ENCODE measurements at places on chromosomes 2 and 18.
A peak's percentile ranks its signal among the peaks of the same experiment; 100 is the strongest.

DNA sequence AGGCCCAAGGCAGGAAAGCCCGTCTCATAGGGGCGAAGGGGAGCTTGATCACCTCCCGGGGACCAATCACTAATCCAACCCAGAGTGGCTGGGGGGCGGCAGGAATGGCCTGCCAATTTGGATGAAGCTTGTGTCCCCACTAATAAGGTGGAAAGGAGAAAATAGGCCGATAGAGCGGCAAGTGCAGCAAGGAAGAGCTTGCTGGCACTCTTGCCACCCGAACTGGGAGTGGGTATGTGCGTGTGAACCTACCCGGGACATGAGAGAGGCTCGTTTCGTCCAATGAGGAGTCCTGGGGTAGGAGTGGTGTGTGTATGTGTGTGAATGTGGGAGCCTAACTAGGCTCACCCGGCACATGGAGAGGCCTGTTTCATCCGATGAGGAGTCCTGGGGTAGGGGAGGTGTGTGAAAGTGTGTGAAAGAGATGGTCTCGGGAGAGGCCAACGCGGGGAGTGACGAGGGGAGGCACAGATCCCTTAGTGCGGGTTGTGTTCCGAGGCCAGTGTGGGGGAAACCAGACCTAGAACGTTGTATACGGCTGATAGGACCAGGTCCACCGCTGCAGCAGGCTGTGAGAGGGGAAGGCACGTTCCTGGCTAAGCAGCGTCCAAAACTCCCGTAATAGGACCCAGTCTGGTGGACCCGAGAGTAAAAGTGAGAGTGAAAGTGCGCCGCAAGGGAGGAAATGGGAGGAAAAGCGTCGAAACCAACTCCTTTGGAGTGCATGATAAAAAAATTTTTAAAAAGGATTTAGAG, 47.1 kb upstream of the SELENOI start:
- no peak for DNase-seq

- no peak for DNase-seq
Measured at GRCh38 chr2:42752314-42752713, 11.6 kb downstream of the OXER1 start.

- no peak for DNase-seq
Measured at GRCh38 chr2:62398356-62398755, 107.6 kb downstream of the TMEM17 start.

GRCh38 chr2:219634951-219635751, 7.7 kb downstream of the SLC4A3 start:
- DNase-seq, result no peak

GRCh38 chr18:3872641-3873040, 422.7 kb downstream of the TGIF1 start:
- DNase-seq, result no peak

- DNase-seq, result no peak
Measured at GRCh38 chr2:48065096-48065495, 158.8 kb upstream of the FBXO11 start.

- DNase-seq, result no peak
Measured at GRCh38 chr2:168686452-168687191, 115.8 kb upstream of the NOSTRIN start.

GRCh38 chr2:173355132-173355865, 627 bp downstream of the CDCA7 start:
- no peak for DNase-seq

GRCh38 chr18:36537289-36537688, 239.8 kb downstream of the FHOD3 start:
- no peak for DNase-seq

GRCh38 chr18:7598167-7599047, 31.3 kb downstream of the PTPRM start:
- no peak for DNase-seq

- DNase-seq, result peak; percentile 49
Measured at GRCh38 chr2:227238238-227239237, 74.1 kb downstream of the COL4A3 start.

DNA sequence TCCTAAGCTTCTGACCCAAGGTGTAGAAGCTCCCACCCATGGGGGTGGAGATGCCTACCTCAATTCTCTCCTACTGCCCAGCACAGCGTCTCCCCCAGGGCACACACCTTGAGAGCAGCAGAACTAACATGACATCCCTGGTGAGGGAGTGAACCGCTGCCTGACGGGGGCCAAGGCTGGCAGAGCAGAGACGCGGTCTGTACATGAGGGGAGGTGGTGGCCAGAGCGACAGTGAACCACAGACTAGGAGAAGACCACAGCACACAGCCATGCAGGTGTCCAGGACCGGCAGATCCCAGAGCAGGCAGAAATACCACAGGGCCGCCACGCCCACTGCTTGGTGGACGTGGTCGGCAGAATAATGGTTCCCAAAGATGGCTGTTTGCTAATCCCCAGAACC, 40.4 kb downstream of the TFCP2L1 start:
- no peak for DNase-seq

- DNase-seq, result no peak
Measured at GRCh38 chr2:64017811-64018700, 1.2 kb downstream of the VPS54 start.

GRCh38 chr2:871175-871727, 79.4 kb upstream of the SNTG2 start:
- no peak for DNase-seq

- no peak for DNase-seq
Measured at GRCh38 chr2:152284398-152284797, 50.6 kb upstream of the FMNL2 start.

DNA sequence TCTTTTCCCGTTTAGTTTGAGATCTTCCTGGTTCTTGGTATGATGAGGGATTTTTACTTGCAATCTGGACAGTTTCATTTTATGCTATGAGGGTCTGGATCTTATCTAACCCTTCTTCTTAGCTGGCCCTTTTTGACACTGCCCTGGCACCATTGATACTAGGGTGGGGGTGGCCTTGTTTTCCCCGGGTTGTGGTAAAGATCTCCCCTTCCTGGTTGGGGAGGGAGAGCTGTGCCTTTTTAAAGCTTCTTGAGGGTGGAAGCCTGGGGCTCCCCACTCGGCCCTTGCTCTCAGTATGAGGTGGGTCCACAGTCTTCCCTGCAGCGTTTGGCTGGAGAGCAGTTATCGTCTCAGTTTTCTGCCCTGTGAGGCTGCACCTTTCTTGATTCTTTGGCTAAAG, 66.1 kb downstream of the ASB1 start:
- DNase-seq, result no peak

DNA sequence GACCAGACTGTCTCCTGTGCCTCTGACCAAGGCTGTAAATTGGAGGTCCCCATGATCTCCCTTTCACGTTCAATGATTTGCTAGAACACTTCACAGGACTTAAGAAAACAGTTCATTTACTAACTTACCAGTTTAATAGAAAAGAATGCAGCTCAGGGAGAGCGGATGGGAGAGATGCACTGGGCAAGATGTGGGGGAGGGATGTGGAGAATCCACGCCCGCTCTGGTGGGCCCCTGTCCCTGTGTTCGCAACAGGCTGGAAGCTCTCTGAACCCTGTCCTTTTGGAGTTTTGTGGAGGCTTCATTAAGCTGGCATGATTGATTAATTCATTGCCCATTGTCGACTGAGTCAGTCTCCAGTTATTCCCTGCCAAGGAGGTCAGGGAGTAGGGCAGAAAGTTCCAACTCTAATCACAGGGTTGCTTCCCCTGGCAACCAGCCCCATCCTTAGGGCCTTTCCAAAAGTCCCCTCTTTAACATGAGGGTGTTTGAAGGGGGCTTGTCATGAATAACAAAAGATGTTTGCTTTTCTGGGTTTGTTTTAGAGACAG, 257.1 kb downstream of the ACKR3 start:
- DNase-seq, result no peak

GRCh38 chr2:31950946-31951562, 59.8 kb downstream of the MEMO1 start:
- DNase-seq, result no peak

DNA sequence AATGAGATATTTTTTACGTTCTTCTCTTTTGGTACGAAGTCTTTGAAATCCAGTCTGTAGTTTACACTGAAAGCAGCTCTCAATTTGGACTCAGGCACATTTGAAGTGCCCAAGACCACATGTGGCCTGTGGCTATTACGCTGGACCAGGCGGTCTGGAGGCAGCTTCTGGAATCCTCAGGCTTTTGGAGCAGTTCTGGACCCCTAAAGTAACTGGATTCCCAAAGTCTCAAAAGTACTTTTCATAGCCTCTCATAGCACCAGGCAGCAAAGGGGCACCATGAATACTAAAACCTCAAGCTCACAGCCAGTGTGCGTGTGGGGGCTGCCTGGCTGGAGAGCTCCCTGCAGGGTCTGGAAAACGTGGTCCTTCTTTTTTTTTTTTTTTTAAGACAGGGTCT, 119.0 kb downstream of the SMAD7 start:
- no peak for DNase-seq

- no peak for DNase-seq
Measured at GRCh38 chr18:24736662-24737330, 276.4 kb downstream of the HRH4 start.

DNA sequence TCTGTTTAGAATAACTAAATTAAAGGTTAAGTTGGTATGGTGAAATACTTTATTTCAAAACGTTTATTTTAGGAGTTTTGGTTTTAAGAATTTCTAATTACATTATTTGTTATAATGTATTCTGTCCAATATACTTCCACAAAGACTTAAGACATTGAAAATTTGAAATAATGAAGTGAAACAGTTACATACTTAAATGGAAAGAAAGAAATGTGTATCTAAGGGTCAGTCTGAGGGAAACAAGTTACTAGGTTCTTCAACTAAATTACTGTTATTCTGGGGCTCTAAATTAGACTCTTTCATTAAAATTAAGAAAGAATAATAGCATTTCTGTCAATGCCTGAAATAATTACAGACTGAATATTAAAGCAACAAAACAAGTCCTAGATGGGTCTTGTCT, 7.7 kb downstream of the HTR2B start:
- DNase-seq, result no peak

GRCh38 chr2:201608021-201608420, 35.3 kb downstream of the TMEM237 start:
- DNase-seq, result no peak

GRCh38 chr2:98448441-98449145, 3.9 kb downstream of the INPP4A start:
- DNase-seq, result no peak

- no peak for DNase-seq
Measured at GRCh38 chr2:42042631-42043355, 5.0 kb upstream of the PKDCC start.

DNA sequence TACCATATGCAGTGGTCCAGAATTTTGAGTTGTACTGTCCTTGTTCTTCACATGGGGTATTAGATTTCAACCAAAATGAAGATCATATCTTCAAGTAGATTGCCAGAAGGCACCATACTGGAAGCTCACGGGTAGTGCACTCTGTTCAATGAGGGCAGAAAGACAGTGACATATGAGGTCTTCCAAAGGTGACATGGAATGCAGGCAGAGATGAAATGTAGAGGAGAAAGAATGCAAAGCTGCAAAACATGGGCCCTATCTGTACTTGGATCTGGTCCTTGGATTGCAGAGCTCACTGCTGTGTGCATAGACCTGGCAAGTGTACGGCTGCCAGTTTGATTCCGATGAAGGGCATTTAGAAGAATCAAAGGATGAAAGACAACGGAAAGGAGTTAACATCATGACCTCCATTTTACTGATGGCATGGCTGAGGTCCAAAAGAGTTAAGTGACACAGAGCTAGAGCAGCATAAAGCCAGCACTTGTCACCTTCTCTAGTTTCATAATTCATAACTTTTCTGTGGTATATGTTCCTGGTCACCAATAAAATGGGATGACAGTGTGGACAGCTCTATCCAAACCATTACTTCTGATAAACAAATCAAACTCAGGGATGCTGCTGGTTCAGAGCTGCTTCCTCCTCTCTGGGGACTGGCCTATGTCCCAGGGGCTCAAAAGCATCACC, 64.7 kb downstream of the BCL2 start:
- no peak for DNase-seq

DNA sequence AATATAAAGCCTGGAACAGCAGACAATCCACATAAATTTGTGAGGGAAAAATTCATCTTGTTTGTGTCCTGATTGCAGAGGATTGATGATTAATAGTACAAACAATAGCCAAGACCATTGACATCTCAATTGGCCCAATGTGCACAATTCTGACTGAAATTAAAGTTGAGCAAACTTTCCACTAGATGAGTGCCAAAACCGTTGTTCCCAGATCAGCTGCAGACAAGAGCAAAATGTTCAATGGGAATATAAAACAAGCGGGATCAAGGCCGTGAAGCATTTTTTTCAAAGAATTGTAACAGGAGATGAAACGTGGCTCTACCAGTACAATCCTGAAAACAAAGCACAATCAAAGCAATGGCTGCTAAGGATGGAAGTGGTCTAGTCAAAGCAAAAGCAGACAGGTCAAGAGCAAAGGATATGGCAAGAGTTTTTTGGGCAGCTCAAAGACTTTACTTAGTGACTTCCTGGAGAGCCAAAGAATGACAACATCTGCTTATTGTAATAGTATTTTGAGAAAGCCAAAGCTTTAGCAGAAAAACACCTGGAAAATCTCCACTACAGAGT, 55.9 kb upstream of the KIF5C start:
- DNase-seq, result no peak

GRCh38 chr2:9819551-9819950, 23.7 kb upstream of the TAF1B start:
- no peak for DNase-seq

DNA sequence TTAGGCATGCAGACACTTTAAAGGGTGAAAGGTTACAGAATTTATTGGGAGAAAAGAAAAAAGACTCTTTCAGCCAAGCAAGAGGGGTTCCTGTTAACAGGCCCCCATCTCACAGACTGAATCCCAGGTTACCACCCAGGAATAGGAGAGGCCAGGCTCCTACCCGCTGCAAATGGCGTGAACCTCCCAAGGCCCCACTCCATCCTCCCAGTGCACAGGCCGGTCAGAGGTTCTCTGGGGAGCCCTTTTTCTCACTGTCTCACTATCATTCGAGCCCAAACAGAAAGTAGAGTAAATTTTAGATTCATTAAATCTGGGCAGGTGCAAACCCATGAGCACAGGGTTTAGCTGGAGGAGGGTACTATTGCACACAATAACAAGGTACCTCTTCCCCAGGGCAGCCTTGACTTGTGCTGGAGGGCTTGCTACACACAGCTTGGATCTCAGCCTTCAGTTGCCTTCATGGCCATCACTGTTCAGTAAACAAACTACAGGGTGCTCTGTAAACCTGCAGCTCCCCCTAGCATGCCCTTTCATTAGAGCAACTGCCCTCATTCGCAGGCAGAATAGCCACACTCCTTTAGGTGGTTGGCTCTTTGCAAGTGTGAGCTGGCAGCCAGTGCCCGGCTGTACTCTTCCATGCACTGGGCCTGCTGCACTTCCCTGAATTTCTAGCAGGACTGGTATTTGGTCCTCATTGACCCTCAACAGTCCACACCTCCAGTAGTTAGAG, 7.3 kb upstream of the PLEK start:
- no peak for DNase-seq

DNA sequence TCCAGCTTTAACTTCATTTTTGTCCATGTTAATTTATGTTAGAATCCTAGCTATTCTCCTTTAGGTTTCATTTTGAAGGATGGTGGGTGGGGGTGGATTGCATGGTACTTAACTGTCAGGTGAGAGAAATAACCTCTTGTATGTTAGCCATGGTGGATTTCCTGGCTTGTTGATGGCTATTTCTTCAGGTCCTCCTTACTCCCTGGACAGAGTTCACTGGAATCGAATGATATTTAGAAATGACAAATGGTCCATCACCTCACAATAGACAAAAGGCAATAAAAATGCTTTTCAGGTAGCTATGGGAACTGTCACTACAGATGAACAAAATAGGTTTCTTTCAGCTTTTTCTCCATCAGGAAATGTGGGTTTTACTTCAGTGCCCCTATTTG, 91.7 kb downstream of the EML6 start:
- no peak for DNase-seq

Measured in activated CD4-positive, CD25-positive, alpha-beta regulatory T cell (primary cell).